ENCODE measurements at places on chromosomes 6 and 20.
A peak's percentile ranks its signal among the peaks of the same experiment; 100 is the strongest.

DNA sequence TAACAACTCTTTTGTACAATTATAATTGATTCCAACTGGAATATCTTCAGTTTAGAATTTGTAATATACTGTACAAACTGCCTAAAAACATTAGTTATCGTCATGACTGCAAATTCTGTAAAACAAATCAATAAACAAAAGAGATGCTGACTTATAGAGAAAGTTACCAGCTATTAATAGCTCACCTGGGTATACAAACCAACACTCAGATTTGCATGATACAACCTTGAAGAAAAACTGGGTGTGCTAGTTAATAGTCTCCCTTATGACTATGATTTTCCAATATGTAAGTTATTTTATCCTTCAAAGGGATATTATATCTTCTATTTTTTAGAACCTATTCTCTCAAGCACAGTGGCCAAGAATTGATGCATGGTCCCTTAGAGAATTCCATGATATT, 698.5 kb downstream of the FRK start:
- no peak for DNase-seq

GRCh38 chr6:50845499-50846143, 26.9 kb downstream of the TFAP2B start:
- no peak for DNase-seq

DNA sequence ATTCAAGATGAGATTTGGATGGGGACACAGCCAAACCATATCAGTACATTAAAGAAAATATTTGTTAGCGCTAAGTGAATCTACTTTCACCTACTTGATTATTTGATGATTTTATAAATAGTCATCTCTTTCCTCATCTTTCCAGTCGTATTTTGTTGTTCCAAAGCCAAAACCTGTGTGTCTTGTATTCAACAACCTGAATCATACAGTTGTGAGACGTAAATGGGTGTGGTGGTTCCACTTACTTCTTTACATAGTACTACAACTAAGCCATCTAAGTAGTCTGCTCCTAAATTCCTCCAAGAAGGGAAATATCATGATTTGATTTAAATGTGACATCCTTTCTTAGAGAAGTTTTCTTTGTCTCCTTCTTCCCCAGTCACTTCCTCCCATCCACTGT, 132.8 kb downstream of the ESR1 start:
- DNase-seq, result no peak

GRCh38 chr6:16754876-16755275, 6.4 kb downstream of the ATXN1 start:
- DNase-seq, result no peak

GRCh38 chr6:63923139-63923739, 287.6 kb downstream of the PHF3 start:
- DNase-seq, result no peak

- no peak for DNase-seq
Measured at GRCh38 chr6:89992818-89993217, 98.5 kb downstream of the GJA10 start.

DNA sequence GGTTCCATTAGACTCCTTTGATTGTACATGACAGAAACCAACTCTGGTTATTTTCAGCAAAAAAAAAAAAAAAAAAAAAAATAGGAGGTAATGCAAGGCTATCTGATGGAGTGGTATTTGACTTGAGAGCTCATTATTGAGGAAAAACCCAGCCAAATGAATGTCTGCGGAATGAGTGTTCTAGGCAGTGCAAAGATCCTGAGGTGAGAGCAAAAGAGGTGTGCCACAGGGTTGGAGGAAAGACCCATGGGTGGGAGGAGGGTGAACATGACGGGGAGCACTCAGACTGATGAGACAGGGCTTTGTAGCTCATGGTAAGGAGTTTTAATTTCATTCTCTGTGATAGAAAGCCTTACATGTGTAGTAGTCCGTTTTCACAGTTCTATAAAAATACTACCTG, 188.9 kb downstream of the TSHZ2 start:
- no peak for DNase-seq

DNA sequence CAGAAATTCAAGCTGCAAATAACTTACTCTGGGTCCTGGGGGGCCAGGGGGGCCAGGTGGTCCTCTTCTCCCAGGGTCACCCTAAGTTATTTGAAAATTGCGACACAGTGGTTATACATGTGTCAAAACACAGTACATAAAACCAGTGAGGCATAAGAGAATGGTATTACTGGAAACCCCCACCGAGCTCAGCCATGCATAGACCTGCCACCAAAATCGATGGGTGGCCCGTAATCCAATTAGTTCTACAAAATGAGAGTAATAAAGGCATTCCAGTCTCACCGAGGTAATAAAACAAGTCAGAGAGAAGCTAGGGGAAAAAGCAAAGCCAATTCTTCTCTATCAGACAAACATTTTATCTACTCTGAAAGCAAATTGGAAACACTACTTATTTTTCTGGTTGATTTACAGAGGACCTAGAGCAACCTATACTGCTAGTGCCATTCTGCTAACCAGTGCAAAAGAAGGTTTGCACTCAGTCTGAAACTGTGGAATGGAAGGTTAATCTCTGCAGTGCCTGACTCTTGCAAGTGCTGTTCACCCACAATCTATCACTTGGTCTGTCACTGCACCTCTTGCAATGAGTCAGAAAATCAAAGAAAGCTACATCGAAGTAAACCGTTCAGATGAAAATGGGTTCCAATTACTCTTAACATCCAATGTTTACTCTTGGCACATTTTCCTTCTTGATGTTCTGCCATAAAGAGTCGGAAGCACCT, 32.4 kb downstream of the COL9A1 start:
- DNase-seq, result no peak

GRCh38 chr20:33444797-33445560, 1.4 kb upstream of the SNTA1 start:
- DNase-seq, result no peak

DNA sequence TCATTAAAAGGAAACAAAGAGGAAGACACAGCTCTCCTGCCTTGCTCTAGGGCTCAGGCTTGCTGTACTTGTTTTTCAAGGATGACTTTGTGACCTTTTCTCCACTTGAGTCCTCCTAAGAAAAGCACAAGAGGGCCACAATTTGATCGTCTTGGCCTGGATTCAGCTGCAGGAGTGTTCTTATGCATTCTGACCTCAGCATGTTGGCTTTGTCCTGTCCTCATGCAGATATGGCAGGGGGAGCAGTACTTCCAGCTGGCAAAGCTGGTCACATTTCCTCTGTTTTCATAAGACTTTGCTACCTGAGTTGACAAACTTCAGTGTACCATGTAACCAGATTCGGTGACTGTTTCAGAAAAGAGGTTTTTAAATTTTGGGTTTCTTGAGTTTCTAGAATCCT, 30.8 kb downstream of the KDM1B start:
- no peak for DNase-seq

GRCh38 chr6:115544765-115545671, 515.7 kb downstream of the FRK start:
- no peak for DNase-seq

DNA sequence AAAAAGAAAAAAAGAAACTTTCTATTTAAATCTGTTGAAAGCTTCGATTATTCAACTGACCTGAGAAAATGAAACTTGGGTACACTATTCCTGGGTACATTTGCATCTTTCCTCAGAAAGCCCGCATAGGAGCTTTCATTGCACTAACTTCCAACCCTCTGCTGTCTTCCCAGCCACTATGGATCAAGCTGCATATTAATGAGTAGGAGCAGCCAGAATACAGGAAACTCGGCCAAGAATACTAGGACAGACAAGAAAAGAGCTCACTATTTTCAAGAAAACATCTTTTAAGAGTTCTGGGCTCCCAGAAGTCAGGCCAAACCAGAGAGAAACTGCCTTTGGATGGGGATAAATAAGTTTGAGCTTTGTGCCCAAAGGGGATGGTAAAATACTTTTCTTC, 135.0 kb upstream of the CCDC28A start:
- DNase-seq, result no peak

DNA sequence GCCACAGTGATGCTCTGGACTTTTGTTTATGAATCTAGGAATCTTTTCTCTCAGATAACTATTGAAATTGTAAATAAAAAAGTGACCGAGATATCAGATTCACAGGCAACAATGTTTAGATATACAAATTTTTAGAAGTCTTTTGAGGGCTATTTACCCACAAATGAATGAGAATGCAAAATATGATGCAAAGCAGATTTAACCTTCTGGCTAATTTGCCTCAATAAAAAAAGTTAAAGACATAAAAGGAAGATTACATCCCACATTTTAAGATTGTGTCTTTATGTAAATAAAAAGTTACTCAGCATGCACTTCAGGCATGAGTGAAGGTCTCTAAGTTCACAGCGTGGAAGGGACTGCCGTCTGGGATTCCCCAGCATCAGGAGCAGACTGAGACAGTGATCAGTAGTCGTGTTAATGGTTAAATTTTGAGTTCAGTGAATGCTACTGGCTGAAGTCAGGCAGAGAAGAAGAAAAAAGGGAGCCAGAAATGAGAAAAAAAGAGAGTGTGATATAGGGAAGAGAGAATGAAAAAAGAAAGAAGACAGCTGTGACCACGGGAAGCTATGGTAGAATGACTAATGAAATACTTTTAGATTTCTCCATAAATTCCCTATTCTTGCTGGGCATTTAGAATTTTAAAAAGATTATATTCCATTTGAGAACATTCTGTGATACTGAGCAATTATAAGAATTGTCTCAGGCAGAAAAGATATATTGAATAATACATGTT, 93.6 kb downstream of the MYB start:
- no peak for DNase-seq

- DNase-seq, result no peak
Measured at GRCh38 chr6:34897716-34898115, 8.7 kb downstream of the ANKS1A start.

GRCh38 chr6:28474441-28475219, 31.3 kb upstream of the ZSCAN23 start:
- DNase-seq, result no peak

DNA sequence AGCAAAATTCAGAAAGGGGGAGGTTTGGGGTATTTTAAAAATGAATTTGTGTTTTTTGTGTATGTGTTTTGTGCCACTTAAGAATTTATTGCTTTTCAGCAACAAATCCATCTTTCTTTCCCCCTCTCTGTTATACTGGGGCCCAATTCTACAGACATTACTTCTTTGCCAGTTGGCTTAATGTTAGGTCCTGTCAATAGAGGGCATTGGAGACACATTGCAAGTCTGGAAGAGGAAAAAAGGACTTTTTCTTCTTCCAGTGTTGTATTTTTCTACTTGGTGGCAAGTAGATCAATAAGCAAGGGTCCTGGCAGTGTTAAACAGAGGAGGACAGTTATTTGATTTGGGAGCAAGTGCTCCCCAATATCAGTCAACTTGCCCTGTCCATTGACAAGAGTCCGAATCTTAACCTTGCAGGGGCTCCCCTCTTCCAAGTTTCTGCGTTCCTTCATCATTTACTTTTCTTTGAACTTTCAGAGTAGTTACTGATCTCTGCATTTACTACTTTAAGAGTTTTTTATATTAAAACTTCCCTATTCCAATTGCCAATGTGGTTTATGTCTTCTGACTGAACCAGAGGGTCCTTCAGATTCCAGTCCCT, 23.4 kb downstream of the SCML4 start:
- no peak for DNase-seq

DNA sequence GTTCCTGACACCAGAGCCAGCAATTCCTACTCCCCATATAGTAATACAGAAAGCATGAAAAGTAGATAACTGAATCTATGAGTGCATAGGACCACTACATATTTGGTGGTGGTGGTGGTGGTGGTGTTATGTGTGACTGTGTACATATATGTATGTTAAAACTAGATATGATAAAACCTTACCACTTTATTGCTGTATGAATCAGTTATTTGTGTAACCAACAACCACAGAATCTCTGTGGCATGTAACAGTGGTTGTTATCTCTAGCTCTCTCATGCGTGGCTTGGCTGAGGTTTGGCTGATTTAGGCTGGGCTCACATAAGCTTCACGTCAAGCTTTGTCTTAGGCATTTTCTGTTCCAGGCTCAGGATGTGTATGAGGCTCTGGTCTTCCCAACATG, 55.7 kb downstream of the PLCB1 start:
- DNase-seq, result no peak

DNA sequence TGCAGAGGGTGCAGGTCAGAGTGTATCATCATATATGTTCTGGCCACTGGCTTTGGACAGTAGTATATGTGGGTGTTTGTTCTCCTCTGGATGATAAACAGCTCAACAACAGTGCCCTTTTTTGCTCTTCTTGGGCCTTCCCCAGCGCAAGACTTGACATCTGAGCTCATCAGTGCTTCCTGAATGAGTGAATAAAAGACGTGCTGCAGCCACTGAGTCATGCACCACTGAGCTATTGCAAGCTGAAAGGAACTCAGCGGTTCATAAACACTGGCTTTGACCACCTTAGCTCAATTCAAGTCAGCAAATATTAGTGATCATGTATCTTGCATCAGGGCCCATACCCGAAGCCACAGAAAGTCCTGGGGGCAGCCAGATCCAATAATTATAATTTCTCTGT, 105.3 kb upstream of the KCNG1 start:
- peak; percentile 10 for DNase-seq

- no peak for DNase-seq
Measured at GRCh38 chr6:15689586-15690482, 27.0 kb upstream of the DTNBP1 start.

GRCh38 chr6:110557199-110557598, 80.8 kb upstream of the SLC22A16 start:
- no peak for DNase-seq

GRCh38 chr6:128259730-128260685, 260.4 kb downstream of the PTPRK start:
- no peak for DNase-seq

DNA sequence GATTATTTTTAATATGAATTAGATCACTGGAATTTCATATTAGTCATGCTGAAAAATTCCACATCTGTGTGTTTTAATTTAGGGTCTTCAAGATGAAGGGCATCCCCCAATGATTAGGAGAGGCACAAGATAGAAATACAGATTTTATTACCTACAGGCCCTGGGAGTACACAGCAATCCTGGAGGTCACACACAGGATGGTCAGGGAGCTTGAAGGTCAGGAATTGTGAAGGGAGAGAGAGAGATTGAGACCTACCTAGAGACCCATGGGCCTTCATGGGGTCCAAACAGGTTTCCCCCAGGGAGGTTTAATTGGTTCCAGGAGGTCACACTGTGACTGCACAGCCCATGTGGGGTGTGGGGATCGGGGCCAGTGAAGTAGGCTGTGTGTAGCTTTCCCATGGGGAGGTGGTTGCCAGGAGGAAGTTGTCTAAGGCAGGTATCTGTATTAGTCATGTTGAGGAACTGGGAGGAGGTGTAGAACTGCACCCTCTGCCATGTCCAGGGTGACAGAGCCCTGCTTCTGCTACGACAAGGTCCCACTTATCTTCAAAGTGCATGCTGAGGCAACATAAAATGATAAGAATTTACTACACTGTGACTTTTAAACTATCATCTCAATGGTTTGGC, 18.3 kb downstream of the SNX9 start:
- no peak for DNase-seq

DNA sequence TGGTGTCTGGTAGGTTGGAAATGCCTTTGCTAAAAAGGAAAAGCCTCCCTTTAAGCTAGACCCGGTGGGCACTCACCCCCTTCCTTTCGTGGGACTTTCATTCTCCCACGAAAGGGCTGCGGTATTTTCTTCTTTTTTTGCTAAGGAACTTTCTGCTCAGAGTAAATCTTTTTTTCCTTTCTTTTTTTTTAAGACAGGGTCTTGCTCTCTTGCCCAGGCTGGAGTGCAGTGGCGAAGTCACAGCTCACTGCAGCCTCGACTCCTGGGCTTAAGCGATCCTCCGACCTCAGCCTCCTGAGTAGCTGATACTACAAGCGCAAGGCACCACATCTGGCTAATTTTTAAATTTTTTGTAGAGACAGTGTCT, 4.0 kb downstream of the TP53TG5 start:
- DNase-seq, result no peak

Measured in stimulated activated CD4-positive, alpha-beta T cell treated with anti-CD3 and anti-CD28 coated beads, Interleukin-12 subunit alpha, Interleukin-12 subunit beta, amount 100 ng/mL, for 48 hours (primary cell).